Foreskin keratinocyte (primary cell): ENCODE measurements at places on chromosomes 13 and 19. TPM values are rescaled to one million over a fixed set of nuclear protein-coding genes. Genes with fewer than 3 reads are reported as not detected.

The RASIP1 gene
- polyA plus RNA-seq = 16.0 and 18.4 TPM in 2 replicates

DNA sequence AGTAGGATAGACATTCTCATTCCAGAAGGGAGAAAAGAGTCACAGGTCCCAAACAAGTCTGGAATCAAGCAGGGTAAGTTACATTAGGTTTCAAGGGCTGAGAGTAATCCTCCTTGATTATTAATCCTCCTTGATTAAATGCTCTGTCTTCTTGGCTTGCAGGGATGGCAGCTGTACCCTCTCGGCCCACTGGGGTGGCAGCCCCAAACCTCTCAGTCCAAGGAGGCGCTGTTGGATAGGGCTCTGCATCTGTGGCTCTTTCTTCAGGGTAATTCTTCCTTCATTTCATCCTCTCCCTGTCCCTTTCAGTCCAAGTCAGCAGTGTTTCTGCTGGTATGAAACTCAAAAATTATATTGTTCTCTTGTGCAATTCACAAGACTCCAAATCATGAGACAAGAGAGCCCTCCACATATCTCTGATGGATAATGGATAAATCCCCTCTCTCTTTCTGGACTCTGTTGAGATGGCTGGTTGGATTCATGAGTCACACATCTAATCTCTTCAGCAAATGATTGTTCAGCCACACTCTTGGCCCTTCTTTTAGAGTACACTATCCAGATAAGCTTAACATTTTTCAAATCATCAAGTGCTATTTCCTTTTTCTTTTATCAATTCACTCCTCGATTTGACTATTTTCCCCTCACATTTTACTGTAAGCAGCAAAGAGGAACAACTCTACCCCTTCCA is 323.7 kb upstream of the HTR2A start:
- no peak for DNase-seq

DNA sequence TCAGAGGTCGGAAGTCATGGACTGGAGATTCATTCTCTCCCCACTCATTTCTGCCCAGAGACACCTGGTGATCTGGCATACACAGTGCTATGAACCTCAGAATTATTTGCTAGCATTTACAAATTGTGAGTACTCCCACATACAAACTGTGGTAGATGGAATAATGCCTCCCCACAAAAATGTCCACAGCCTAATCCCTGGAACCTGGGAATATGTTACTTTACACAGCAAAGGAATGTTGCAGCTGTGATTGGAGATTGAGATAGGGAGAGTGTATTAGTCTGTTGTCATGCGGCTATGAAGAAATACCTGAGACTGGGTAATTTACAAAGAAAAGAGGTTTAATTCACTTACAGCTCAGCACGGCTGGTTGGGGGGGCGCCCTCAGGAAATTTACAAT is 3.1 kb upstream of the UQCRFS1 start:
- DNase-seq = no peak

DNA sequence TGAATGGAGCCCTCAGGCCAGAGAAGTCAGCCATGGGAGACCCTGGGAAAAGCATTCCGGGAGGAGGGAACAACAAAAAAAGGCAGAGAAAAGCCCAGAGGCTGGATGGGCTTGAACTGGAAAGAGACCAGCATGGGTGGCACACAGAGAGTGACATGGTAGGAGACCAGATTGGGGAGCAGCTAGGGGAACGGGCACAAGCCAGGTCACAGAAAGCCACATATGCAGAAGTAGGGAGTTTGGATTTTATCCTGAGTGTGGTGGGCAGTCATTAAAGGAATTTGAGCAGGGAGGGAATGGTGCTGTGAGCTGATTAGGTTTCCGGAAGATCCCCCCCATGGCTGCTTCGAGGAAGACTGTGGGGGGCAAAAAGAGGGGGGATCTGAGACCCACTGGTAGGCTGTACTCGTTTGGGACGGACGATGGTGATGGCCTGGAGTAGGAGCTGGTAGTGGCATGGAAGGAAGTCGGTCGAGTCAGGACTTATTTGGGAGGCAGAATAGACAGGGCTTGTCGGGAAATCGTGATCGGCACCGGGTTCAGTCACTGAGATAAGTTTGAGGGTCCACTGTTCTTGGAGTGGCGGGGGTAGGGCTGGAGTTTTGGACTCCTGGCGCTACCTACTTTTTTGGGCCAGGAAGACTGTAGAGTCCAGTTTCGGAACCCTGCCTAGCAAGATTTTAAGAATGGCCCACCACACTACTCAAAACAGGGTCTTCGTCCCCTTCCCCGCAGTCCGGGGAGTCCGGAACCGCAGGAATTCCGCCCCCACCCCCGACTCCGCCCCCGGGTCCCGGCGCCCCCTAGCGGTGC is 949 bp downstream of the SERTAD1 start:
- no peak for DNase-seq

DNA sequence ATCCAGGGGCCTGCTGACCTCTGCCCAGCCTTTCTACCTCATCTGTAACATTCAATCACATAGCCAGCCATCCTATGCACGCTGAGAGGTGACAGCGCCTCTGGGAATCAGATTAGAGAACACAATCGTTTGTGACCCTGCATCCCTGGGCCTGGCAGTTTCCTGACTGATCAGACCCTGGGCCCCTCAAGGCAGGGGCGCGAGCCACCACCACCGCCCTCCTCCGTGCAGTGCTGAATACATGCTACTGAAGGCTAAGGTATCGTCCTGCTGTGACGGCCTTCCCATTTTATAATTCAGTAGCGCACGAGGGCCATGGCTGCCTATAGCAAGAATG is 1.3 kb downstream of the TMTC4 start:
- no peak for DNase-seq

The PSG11 gene
- polyA plus RNA-seq = not detected in 2 replicates

The SLC5A5 gene
- polyA plus RNA-seq = not detected in 2 replicates

GRCh38 chr13:32125221-32125689 is 93.7 kb downstream of the FRY start:
- DNase-seq = no peak
